ENCODE measurements at places on chromosomes 16 and 17.

DNA sequence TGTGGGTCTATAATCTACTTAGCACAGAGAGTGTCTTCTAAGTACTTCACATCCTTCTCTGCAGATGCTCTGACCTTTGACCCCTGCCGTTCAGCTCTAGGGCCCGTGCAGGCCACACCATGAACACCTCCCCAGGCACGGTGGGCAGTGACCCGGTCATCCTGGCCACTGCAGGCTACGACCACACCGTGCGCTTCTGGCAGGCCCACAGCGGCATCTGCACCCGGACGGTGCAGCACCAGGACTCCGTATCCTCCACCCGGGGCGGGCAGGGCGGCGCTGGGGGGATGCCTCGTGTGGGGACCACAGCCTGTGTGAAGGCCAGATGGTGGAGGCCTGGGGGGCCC lies 686 bp downstream of the MLST8 start:
- no peak for DNase-seq

DNA sequence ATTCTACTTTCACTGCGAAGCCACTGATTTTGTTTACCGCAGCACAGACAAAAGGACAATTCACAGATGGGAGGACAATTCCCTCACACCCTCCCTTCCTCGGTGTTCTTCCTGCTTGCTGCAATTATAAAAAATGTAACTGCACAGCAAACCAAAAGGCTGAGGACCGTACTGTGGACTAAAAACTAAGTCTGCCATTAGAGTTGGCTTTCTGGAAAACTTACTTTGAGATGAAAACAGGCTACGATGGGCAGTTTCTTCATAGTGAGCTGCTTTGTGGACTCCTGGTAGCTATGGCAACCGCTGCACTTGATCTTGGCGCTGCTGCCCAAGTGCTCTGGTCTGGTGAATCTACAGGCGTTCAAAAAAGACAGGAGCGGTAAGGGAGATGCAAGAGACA lies 35.2 kb downstream of the USP22 start:
- DNase-seq, result no peak

DNA sequence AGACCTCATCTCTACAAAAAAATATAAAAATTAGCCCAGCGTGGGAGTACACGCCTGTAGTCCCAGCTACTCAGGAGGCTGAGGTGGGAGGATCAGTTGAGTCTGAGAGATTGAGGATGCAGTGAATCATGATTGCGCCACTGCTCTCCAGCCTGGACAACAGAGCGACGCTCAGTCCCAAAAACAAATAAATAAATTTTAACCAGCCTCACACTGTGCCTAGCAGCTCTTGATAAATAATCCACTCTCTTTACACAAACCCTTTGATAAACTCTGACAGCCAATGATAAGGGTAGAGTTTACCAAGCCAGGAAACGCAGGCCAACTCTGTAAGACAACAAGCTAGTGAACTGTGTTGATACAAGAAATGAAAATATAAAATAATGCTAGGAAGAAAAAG lies 32.7 kb downstream of the LITAF start:
- DNase-seq, result no peak

DNA sequence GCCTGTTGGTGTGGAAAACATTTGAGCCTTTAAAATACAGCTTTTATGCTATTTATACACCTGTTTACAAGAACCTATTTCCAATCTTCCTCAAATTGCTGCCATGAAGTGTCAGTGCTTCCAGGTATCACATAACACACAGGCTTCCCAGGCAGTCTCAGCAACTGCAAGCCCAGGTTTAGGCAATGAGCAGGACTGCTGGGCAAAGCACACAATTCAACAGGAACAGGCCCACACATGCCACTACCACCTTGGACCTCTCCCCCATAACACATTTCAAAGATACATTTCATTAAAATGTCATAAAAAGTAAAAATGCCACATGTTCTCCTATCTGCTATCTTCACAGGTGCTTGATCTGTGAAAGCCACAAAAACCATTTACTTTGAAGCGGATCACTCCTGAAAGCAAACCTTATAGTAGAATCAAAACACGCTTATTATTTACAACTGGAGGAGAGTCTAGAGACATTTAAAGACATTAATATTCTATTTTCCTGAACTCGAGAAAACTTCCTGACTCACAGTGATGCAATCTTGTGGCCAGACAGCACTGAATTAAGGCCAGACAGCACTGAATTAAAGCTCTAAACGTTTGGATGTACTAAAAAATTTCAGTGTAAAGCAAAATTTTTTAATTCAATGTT lies 31.5 kb downstream of the ANKFY1 start:
- no peak for DNase-seq

- DNase-seq, result no peak
These were observed 5.4 kb downstream of the CTRL start for GRCh38 chr16:67926181-67926750.

DNA sequence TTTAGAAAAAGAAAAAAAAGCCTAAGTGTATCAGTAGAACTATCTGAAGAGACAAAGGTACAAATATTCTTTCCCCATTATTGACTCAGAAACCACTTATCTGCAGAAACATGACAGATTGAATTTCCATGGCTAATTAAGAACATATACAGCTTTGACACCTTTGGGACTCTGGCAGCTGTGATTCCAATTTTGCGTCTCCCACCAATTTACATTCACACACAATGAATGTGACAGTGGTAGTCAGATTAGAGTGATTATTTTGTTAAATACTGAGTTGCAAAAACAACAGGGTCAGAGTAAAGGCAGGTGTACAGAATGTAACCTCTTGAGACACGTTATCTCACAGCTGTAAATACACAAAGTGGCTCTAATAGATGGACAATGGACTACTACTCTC lies 5.3 kb upstream of the PPM1D start:
- no peak for DNase-seq

- DNase-seq, result no peak
These were observed 303.7 kb upstream of the PMFBP1 start for GRCh38 chr16:72475688-72476087.

DNA sequence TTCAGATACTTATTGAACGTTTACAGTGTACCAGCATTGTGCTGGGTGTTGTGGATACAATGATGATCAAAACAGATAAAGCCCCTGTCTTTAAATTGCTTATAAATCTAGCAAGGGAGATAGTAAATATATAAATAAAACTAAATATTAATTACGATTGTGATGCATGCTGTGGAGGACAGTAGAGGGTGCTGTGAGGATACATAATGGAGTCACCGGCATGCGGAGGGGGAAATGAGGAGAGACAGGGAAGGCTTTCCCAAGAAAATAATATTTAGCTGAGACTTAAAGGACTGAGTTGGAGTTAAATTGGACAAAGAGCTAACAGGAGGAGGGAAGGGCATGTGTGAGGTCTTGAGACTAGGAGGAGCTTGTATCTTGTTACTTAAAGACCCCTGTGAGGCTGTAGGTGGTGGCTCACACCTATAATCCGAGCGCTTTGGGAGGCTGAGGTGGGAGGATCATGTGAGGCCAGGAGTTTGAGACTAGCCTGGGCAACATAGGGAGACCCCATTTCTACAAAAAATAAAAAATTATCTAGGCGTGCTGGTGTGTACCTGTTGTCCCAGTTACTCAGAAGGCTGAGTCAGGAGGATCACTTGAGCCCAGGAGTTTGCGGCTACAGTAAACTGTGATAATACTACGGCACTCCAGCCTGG lies 2.4 kb downstream of the DHRS7B start:
- DNase-seq, result no peak

DNA sequence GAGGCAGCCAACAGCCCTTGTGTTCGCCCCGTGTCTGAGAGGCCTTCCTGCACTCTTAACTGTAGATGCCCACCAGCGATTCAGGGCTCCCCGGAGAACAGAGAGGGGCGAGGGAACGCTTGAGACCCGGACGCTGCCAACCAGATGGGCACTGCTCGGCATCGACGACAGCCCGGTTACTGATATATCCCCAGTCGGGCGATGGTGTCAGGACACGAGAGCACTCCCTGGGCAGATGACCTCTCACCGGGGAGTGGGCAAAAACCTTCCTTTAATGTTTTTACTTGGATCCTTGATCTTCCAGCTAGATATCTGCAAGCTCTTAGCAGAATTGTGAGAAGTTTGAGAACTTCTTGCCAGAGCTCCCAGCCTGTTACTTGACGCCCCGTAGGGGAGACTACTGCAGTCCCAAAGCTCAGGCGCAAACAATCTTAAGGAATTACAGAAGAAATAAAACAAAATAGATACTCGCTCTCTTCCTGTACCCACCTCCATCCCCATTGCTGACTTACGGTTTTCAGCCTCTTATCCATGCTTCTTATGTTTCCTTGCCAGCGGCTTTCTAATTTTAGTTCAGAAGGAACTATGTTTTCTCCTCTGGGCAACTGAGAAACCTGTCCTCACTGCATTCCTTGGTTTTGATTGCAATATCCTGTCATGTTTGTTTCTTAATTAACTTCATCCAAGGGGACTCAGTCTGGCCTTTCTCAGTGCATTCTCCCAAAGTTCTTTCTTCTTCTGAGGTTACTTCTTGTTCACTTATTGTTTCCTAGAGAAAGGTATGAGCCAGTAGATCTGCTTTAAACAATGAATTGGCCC lies 845 bp downstream of the SP2 start:
- DNase-seq, result no peak

- DNase-seq, result no peak
These were observed 152.7 kb downstream of the SOX9 start for GRCh38 chr17:72273289-72274056.

DNA sequence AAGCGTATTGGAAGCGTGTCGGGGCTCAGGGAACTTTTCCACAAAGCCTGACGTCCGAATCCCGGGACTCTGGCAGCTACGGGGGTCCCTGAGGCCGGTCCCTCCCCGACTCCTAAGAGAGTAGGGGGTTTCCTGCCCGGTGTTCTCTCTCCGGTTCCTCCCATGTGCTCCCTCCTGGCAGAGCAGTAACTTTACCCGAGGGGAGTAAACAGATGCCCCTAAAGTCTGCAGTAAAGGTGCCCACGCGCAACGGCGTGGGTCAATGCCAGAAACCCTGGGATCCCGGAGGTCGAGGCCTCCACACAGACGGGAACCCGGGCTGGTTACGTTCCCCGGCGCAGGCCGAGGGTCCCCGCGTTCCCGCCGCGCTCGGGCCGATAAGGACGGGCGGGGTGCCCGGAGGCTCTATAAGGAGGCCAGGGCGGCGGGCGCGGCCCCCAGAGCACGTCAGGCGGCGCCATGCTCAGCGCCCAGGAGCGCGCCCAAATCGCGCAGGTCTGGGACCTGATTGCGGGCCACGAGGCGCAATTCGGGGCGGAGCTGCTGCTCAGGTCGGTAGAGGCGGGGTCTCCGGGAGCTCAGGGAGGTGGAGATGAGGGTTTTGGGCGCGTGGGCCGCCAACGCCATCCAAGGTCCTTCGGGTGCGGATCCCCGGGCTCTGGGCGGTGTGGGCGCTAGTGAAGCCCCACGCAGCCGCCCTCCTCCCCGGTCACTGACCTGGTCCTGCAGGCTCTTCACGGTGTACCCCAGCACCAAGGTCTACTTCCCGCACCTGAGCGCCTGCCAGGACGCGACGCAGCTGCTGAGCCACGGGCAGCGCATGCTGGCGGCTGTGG lies at the start of gene HBM:
Gene HBM, plus strand, starts transcription at position 440 of the 836 bp plus-strand sequence. Its CDS starts 20 bp downstream, at position 460.
- DNase-seq, result no peak

DNA sequence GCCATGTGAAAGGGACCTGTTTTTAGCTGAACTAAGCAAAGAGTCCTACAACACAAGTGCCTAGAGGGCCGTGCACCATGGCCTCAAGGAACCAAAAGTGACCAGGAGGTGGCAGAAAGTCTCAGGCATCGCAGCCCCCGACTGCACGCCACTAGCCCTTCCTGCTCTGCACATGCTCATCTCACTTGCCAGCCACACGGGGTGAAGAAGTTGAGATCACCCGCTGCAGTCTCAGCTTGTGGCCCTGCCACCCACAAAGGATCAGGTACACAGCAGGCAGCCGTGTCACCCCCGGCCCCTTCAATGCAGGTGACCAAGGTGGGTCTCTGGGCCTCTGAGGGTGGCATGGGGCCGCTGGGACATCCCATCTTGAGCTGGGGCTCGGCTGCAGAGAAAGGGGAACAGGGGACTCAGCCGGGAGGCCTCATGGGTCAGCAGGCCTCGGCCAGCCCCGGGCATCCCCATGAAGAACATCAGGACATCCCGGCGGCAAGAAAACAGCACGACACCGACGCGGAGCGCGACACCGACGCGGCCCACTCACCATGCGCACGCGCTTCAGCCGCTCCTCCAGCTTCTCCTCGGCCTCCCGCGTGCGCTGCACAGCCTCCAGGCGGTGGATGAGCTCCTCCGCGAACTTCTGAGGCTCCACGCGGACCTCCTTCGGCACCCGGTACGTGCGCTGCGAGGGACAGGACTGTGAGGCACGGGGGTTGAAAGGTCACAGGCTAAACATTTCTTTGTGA lies 21.0 kb downstream of the PDIA2 start:
- no peak for DNase-seq

- no peak for DNase-seq
These were observed 93.8 kb downstream of the USP31 start for GRCh38 chr16:23055481-23055880.

GRCh38 chr17:29020576-29020975 lies 14.7 kb upstream of the SEZ6 start:
- no peak for DNase-seq

GRCh38 chr17:51029142-51029541 lies 91.5 kb downstream of the SPAG9 start:
- DNase-seq, result no peak

DNA sequence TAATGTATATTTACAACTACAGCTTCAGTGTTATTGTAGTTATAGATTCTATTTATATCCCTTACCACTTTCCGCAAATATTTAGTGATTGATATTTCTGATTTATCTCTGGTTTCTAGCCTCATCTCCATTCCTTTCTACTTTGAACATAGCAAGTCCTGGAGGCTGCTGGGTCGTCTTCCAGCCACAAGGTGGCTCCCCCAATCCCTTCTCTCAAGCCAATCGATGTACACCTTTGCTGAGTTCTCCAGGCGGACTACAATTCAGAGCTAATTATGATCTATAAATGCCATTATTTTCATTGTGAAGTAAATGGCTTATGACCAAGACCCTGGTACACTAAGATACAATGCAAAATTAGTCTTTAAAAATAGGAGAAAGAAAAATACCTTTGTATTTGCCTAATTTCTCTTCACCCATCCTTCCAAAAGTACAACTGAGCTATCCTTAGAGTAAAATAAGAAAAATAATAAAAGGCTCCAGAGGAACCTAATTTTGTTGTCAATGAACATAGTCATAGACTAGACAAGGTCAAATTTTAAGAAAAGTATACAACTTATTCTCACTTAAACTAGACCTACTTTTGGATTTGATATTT lies 122.1 kb downstream of the SKAP1 start:
- peak; percentile 21 for DNase-seq

DNA sequence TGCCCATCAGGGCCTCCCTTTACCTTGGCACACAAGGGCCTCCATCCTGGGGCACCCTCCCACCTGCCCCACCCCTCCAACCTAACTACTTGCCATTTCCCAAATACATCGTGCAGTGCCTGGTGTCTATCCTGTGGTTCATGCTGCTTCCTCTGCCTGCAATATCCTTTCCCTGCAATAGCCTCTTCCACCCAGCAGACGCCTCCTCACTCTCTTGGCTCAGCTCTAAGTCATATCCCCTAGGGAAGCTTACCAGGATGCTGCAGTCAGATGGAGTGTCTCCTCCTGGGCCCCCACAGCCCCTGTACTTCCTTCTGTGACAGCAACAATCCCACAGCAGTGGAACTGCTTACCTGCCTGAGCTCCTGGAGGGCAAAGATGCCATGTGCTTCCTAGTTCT lies 36.7 kb downstream of the CCDC182 start:
- no peak for DNase-seq

- DNase-seq, result no peak
These were observed 174.2 kb upstream of the RBFOX1 start for GRCh38 chr16:7158481-7158880.
